ENCODE measurements at places on chromosomes 4 and X.

GRCh38 chrX:77628294-77629025 lies 157.6 kb downstream of the ATRX start:
- DNase-seq = no peak

DNA sequence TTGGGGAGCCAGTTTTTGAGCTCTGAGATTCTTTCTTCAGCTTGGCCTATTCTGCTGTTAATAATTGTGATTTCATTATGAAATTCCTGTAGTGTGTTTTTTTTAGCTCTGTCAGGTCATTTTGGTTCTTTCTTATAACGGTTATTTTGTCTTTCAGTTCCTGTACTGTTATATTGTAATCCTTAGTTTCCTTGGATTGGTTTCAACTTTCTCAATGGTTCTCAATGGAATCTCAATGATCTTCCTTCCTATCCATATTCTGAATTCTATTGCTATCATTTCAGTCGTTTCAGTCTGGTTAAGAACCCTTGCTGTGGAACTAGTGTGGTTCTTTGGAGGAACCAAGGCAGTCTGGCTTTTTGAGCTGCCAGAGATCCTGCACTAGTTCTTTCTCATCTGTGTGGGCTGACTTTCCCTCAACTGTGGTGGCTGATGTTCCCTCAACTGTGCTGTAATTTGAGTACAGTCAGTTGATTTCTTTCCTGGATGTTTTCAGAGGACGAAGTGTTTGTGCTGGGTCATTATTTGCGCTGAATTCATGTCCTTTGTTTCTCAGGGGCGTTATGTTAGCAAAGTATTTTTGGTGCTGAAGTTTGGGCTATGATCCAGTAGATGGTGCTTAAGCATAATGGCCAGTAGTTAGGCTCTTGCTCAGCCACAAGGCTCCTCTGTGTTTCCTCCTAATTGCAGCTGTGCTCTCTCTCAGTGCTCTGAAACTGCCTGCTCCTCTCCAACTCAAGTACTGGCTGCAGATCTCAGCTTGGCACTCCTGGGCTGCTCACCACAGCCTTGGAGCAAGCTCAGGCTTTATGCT lies 27.5 kb downstream of the ENPEP start:
- no peak for DNase-seq

DNA sequence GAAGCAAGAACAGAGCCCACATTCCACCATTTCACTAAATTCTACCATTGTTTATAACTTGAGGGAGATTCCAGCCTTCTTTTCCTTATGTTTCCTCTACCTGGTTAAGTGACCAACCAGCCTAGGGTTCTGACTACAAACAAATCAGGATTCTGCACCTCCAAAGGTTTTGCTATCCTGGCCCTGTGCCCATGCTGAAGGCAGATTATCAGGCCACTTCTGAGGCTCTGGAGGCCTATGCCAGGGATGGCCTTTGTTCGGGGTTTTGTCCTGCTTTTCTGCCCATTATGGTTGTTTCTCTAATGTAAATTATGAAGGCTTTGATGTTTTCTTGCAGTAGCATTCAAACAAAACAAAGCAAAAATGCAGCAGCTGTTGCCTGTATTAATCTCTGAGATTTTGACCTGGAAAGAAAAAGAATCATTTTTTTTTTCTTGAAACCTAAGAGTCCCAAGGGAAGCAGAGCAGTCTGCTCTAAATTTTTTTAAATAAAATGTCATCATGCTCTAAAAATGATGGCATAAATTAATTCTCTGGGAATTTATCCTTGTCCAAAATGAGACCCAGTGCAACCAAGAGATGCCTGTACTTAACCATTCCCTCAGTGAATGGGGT lies 55.6 kb downstream of the RNF150 start:
- no peak for DNase-seq

GRCh38 chrX:153674219-153674851 lies 722 bp upstream of the PNCK start:
- DNase-seq = no peak

- no peak for DNase-seq
These were observed 52.4 kb downstream of the PPP2R2C start for GRCh38 chr4:6420036-6420435.

DNA sequence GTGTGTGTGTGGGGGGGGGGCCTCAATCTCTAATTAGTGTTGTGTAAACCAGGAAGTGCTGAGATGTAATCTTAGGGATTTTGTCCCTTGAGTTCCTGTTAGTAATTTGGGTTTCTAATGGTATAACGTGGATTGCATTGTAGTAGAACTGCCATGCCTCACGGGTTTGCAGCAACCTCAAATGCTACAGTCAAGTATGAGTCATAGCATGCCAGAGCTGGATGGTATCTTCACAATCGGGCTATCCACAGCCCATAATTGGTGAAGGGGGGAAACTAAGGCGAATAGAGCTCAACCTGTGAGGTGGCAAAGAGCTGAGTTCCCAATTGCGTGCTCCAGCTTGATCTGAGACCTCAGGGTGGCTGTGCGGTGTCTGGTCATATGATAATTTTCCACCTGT lies 2.2 kb upstream of the FMR1NB start:
- DNase-seq = no peak

DNA sequence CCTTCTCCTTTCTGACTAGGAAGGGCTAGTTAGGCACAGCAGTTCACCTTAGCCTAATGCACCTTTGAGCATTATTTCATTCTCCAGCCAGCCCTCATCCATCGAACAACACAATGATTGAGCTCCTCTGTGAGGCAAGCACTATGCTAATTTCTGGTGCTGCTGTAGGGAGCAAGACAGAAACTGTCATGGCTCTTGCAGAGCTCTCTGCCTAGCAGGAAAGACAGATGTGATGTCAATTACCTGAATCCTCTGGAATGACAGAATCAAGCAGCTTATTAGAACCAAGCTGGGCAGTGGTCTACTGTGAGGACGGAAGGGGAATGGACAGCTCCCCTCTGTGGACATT lies 256.1 kb upstream of the NOCT start:
- no peak for DNase-seq

DNA sequence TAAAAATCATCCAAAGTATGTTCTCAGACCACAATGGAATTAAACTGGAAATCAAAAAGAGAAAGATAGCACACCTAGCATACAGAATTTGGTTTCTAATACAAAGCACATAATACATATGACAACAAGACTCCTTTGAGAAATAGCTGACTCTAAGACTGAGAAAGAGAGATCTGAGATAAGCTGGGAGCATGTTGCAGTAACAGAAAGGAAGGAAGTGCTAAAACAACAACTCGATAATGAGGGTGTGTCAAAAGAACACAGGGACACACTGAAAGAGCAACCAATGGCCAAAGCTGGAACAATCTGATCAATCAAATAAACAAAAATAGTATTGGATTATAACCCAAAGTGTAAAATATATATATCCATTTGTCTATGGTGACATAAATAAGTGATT lies 586.6 kb downstream of the C4orf33 start:
- no peak for DNase-seq

DNA sequence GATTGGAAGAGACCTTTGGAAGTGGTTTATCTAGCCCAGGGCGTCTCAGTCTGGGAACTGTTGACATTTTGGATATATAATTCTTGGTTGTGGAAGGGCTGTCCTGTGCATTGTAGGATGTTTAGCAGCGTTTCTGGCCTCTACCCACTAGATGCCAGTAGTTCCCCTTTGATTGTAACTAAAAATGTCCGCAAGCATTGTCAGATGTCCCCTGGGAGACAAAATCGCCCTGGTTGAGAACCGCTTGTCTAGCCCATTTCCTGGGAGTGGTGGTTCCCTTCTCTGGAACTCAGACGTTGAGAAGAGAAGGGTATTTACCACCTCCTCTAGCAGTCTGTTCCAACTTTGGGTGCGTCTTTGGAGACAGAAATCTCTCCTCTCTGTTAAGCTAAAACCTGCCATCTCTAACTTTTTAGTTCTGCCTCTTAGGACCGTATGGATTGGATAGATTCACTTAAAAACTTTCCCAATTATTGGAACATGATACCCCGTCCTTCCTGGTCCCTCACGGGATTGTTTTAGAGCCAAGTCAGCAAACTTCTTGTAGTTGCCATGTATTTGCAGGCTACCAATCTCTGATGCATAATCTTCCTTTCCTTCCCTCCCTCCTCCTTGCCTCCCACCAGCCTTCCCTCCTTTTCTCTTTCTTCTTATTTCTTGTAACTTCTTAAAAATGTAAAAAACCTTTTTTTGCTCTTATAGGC lies 13.9 kb downstream of the TMEM165 start:
- no peak for DNase-seq

GRCh38 chr4:81214144-81214880 lies 710 bp downstream of the PRKG2 start:
- no peak for DNase-seq

DNA sequence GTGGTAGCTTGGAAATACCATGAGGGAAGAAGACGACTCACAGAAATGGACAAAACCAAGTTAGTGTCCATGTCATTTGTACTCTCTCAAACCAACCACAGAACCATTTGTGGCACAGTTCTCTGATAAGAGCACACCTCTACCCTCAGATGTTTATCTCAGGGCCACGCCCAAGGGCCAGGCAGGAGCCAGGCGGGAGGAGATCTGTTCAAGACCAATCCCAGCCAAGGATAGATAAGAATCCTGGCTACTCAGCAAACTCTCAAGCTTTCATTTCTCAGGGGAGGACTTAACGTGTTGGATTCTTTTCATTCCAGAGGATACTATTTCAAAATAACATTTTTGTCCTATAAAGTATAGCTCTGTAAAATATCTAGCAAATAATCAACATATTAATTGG lies 95.0 kb downstream of the NYX start:
- DNase-seq = no peak

DNA sequence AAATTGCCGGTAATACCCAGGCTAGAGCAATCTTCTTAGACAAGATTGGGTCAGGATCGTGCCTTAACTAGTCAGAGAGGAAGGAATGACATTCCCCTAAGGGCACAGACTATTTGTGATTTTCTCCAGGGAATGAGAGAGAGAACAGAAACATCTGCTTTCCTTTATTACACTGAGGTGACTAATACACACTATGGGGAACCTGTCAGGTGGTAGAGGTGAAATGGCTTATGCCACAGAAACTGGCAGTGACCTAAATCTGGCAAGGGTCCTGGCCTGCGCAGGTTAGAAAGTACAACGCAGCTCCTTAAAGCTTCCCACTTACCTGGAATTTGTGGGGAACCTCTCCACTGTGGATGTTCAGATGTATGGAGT lies 16.6 kb upstream of the HPGD start:
- DNase-seq = no peak

GRCh38 chr4:138494931-138495330 lies 252.8 kb upstream of the SLC7A11 start:
- DNase-seq = no peak

DNA sequence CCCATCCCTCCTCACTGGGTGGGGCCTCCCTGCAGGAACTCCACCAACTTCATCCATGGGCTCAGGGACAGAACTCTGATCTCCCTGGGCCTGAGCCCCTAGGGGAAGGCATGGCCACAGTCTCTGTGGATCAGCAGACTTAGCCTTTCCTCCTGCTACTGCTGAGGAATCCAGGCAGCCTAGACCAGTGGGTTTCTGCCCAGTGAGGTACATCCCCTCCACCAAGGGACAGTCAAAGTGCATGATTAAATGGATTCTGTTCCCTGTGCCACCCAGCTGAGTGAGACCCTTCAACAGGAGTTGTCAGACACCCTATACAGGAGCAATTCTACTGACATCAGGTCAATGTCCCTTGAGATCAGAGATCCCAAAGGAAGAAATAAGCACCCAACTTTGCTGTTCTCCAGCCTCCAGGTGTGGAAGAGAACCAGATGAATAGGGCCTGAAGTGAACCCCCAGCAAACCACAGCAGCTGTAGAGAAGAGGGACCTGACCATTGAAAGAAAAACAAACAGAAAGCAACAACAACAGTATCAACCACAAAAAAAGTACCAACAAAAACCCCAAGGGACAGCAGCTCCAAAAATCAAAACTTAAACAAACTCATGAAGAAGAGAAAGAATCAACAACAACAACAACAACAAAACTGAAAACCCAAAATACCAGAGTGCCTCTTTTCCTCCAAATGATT lies 84.8 kb downstream of the CHIC1 start:
- DNase-seq = no peak

DNA sequence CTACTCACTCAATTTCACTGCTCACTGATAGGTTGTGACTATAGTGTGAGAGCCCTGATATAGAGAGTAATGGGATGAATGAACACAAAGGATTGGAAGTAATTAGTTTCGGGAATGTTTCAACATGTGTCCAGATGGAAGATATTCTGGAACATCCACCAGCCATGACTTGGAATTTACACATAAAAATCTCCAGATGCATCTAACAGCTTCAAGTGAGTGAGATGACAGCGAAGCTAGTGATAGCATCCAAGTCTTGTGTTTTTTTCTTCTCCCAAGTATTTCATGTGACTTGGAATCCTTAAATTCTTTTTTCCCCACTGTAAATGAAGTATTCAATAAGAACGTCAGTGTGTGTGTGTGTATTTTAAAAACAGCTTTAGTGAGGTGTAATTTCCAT lies 82.1 kb downstream of the CLDN34 start:
- no peak for DNase-seq

DNA sequence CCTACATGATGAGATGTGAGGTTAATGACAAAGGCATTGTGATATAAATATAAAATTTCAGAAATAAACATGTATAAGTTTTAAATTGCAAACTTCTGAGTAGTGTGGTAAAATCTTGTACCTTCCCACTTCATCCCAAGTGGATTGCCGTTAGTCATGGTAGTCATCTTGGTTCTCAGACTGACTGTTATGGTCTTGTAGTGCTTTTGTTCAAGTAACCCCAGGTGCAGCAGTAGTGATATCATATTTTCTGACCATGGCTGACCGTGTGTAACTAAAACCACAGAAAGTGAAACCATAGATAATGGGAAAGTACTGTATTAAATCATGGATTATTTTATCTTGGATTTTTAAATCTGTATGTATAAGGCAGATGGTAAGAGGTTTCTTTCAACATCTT lies 74.8 kb upstream of the SLIT2 start:
- DNase-seq = no peak

- peak; percentile 28 for DNase-seq
These were observed 147.7 kb downstream of the SH3KBP1 start for GRCh38 chrX:19739683-19740082.

DNA sequence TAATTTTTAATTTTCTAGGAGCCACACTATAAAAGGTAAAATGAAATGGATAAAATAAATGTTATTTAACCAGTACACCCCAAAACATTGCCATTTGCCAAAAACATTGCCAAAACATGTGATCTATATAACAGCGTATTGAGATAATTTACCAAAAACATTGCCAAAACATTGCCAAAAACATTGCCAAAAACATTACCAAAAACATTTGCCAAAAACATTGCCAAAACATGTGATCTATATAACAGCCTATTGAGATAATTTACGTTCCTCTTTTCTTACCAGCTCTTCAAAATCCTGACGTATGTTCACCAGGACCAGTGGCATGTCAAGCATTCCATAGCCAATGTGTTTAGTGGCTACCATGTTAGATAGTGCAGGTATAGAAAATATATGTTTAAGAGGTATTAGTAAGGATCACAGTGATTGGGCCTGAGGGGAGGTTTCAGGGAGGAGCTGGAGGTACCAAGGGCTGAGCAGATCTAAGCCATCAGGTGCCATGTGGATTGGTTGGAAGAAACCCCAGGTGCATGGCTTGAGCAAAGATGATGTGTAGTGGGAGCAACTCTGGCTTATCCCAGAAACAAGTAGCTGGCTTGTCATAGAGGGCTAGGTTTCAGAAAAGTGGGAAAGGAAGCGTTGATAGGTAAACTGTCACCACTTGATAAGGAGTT lies 42.6 kb downstream of the RAPGEF2 start:
- no peak for DNase-seq

GRCh38 chr4:10100734-10101216 lies 15.8 kb downstream of the WDR1 start:
- DNase-seq = no peak

Data from Panc1 (cell line).